HCT116 (cell line): ENCODE measurements at places on chromosomes 11 and 22. TPM values are rescaled to one million over a fixed set of nuclear protein-coding genes. Genes with fewer than 3 reads are reported as not detected.

TPBGL gene
- 0.12 TPM for total RNA-seq

CHORDC1 gene
- 95.6 TPM for total RNA-seq

GRCh38 chr22:33723915-33724314, 196.4 kb downstream of the LARGE1 start:
- no peak for DNase-seq
- H3K36me3 ChIP-seq = no peaks in the 10 kb centered on the region
- H3K27me3 ChIP-seq = no peaks in the 10 kb centered on the region
- H3K4me3 ChIP-seq = no peak overlapping the region

DNA sequence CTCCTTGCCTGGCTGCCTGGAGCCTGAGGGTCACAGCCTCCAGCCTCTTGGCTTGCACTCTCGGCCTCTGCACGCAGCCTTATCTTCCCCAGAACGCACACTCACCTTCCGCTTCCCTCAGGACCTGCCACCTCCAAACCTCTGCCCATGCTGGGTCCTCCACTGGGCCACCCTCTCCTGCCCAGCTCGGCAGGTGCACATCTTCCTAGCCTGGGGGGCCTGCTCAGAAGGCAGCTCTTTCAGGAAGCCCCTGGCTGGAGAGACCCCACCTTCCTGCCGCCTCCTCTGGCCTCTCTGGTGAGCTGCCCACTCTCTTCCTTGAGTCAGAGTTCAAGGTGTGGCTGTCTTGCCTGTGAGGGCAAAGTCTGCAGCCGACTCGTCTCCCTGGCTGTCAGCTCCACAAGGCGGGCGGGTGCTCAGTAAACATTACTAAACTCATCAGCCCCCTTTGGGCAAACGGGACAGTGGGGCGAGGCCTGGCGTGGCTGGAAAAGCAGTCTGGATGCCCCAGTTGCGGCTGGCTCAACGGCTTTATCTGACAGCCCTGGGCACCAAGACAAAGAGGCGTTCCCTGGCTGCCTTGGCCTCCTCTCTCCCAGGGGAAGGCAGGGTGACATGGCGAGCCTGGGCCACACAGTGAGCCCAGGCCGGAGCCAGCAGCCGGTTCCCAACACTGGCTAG, 1.7 kb upstream of the LINC01488 start:
- H3K27ac ChIP-seq = no peak overlapping the region
- H3K27me3 ChIP-seq = no peaks in the 10 kb centered on the region
- no peak overlapping the region for H3K4me3 ChIP-seq

SAA1 gene
- 8.6 TPM for total RNA-seq

DEPDC7 gene
- total RNA-seq = 7.3 TPM

DNA sequence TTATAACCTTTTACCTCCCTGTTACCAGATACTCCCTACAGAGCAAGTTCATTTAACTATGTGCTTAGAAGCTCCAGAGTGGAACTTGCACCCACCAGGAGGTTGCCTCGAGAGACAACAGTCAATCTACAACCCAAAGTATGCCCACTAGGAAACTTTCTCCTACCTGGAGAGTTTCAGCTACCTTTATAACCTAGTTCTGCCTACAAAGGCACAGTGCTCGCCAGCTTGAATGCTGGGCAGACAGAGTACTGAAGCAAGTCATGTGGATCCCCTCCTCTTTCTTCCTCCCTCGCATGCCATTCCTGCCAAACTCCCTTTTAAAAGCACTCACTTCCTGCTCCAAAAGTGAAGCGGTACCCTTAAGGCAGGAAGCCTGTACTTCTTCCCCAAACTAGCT, 258.9 kb downstream of the SWAP70 start:
- H3K4me1 ChIP-seq = no peaks in the 10 kb centered on the region
- no peaks in the 10 kb centered on the region for H3K36me3 ChIP-seq
- H3K27ac ChIP-seq = no peak overlapping the region
- H3K27me3 ChIP-seq = no peaks in the 10 kb centered on the region
- no peak overlapping the region for H3K4me3 ChIP-seq

MPZL2 gene
- total RNA-seq = 16.8 TPM

GRCh38 chr11:19992162-19992561, 168.1 kb downstream of the DBX1 start:
- no peaks in the 10 kb centered on the region for H3K4me1 ChIP-seq
- DNase-seq = no peak
- no peak overlapping the region for H3K4me3 ChIP-seq
- H3K36me3 ChIP-seq = no peaks in the 10 kb centered on the region
- no peak overlapping the region for H3K27ac ChIP-seq

DNA sequence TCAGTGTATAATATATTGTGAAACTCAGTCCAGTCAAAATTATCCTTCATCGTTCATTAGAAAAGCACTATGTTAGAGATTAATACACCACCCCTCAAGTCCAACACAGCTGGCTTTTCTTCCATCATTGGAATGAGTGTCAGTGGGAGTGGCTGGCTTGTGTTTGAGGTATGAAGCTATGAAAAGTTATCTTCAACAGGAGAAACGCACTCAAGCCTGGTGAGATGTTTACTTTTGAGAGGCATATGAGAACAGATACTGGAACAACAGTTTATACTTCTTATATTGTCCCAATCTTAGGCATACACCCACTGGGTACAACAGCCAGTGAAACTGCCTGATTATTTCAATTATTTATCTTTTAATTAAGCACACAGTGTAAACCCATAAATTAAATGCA, 34.3 kb downstream of the PLEKHB1 start:
- H3K4me3 ChIP-seq = no peak overlapping the region
- H3K27me3 ChIP-seq = no peaks in the 10 kb centered on the region
- no peaks in the 10 kb centered on the region for H3K4me1 ChIP-seq
- H3K27ac ChIP-seq = no peak overlapping the region

MRPL11 gene
- total RNA-seq = 126 TPM

GRCh38 chr22:17672417-17672991, 33.9 kb downstream of the BCL2L13 start:
- H3K4me1 ChIP-seq = no peaks in the 10 kb centered on the region
- H3K36me3 ChIP-seq = no peaks in the 10 kb centered on the region
- H3K27me3 ChIP-seq = no peaks in the 10 kb centered on the region
- H3K4me3 ChIP-seq = no peak overlapping the region
- H3K27ac ChIP-seq = no peak overlapping the region

DNA sequence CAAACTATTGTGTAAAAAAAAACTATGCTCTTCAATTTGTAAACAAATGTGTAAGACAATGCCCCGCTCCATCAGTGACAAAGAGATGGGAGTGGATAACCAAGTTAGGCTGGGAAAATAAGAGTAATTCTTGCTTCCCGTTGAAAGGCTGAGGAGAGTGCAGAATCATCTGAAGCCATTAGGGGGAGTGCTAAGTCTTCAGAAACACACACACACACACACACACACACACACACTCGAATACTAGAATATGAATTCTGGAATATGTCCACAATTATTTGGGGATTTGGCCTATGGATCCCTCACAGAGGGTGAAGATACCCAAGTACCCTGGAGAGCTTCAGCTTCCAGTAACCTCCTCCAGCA, 27.8 kb upstream of the ROBO3 start:
- H3K4me1 ChIP-seq = peaks cover 2% of the 10 kb centered on the region; the same call in 1 of the 2 replicates
- H3K27me3 ChIP-seq = 0 out of 2 replicates have a peak, but pooled peaks cover 13% of the 10 kb centered on the region
- no peaks in the 10 kb centered on the region for H3K36me3 ChIP-seq
- DNase-seq = peak; percentile 72
- H3K4me3 ChIP-seq = no peak overlapping the region

- no peak overlapping the region for H3K27ac ChIP-seq
- no peak for DNase-seq
- H3K4me3 ChIP-seq = no peak overlapping the region
- no peaks in the 10 kb centered on the region for H3K36me3 ChIP-seq
Observed at GRCh38 chr11:72578566-72578965, 95.7 kb downstream of the PDE2A start.

DNA sequence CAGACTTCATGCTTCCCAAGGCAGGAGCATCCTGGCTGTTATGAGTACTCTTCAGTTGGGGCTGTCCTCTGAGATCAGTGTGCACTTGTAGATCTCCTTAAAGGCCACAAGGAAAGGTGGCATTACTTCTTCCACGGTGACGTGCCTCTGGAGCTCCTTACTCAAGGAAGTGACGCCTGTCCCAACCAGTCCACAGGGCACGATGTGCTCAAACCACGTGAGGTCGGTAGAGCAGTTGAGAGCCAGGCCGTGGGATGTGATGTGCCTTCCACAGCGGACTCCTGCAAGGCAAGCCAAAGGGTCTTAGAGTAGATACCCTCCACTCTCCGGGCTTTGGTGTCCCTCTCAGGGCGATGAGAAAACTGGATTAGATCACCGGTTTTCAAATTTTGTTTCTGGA, 1.4 kb downstream of the LIPT2 start:
- DNase-seq = no peak
- H3K4me1 ChIP-seq = peaks cover 11% of the 10 kb centered on the region
- H3K4me3 ChIP-seq = no peak overlapping the region

DNA sequence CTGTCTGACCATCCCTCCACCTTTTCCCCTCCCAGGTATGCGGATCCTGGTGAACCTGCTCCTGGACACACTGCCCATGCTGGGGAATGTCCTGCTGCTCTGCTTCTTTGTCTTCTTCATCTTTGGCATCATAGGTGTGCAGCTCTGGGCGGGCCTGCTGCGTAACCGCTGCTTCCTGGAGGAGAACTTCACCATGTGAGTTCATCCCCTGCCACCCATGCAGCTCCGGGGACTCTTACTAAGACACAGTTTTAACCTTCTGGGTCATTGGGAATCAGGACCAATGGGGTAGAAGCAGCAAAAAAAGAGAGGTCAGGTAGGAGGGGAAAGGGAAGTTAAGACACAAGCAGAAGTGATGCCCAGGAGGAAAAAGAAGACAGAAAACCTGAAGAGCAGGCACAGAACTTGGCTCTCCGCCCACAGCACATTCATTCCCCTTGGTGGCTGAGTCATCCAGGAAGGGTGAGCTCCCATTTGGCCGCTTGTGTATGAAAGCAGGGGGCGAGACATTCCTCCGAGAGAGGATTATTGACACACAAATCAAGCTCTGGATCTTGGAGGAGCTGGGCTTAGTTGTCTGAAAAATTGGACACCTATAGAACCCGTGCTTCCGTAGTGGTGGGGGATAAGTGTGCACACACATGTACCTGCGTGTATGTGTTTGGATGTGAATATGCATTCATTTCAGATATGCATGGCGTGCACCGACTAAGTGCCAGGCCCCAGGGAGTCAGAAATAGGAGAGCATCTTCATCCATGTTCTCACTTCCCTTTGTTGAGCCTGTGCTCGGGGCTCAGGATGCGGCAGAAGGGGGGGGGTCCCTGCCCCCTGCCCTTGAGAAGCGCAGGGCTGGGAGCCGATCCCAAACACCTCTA, 64.2 kb downstream of the CACNA1I start:
- H3K4me1 ChIP-seq = peaks cover 29% of the 10 kb centered on the region
- DNase-seq = peak; percentile 80
- peak overlapping the region; percentile 82 for H3K27ac ChIP-seq
- no peaks in the 10 kb centered on the region for H3K27me3 ChIP-seq
- no peaks in the 10 kb centered on the region for H3K36me3 ChIP-seq
- H3K4me3 ChIP-seq = peak overlapping the region; percentile 49

DNA sequence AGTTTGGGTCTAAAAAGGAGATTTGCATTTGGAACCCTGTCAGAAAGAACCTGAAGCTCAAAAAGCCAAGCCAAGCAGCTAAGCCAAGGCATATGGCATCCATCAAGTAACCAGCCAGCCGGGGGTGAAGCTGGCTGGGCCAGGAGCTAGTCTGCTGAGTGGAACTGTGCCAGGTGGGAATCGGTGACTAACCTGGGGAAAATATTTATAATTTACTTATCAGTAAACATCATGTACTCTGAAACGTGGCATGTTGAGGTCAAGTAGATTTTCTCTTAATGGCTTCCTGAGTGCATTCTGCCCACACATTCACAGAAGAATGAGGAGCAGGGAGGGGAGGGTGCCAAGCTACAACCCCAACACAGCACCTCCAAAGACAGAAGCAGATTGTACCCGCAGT, 70.5 kb upstream of the SESN3 start:
- no peak overlapping the region for H3K27ac ChIP-seq
- H3K36me3 ChIP-seq = no peaks in the 10 kb centered on the region
- H3K4me3 ChIP-seq = no peak overlapping the region
- peaks cover 19% of the 10 kb centered on the region; the same call in 1 of the 2 replicates for H3K27me3 ChIP-seq
- no peak for DNase-seq

GRCh38 chr22:40651057-40651456, 14.5 kb upstream of the MRTFA start:
- peaks cover 44% of the 10 kb centered on the region for H3K4me1 ChIP-seq
- no peak for DNase-seq
- no peaks in the 10 kb centered on the region for H3K27me3 ChIP-seq
- peak overlapping the region; percentile 98; the same call in 1 of the 2 replicates for H3K27ac ChIP-seq
- no peaks in the 10 kb centered on the region for H3K36me3 ChIP-seq
- peak overlapping the region; percentile 67 for H3K4me3 ChIP-seq

- no peaks in the 10 kb centered on the region for H3K27me3 ChIP-seq
- no peaks in the 10 kb centered on the region for H3K36me3 ChIP-seq
- no peak for DNase-seq
- no peaks in the 10 kb centered on the region for H3K4me1 ChIP-seq
- no peak overlapping the region for H3K4me3 ChIP-seq
Observed at GRCh38 chr11:59403546-59403945, 22.7 kb downstream of the OR5A2 start.

DNA sequence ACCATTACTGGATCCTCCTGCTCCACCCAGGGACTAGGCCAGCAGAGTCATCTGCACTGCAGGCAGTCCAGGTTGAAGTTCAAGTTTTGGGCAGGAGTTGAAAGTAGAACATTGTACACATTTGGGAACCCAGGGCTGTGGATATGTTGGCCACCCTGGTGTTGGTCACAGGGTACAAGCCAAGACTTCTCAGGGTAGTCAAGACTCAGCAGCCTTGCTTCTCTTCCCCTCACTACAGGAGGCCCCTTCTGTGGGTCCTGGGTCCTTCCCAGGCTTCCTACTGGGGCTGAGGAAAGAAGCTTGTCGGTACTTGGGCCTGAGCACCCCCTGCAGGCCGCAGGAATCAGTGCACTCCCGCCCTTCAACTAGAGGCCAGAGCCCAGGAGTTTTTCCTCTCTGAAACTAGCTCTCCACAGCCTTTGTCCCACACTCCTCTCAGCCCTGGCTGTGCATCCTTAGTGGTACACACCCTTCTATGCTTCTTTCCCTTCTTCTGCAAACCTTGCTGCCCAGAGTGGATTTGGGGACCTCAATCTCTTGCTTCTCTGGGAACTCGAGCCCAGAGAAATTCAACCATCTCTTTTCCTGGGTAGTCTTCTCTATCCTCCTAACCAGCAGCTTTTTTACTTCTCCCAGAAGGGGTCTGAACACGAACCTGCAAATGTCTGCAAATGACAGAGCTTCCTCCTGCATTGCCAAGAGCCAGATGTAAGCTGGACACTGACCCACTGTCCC, 2.6 kb upstream of the HPX start:
- no peaks in the 10 kb centered on the region for H3K4me1 ChIP-seq
- H3K27me3 ChIP-seq = no peaks in the 10 kb centered on the region
- no peak overlapping the region for H3K27ac ChIP-seq

- no peak overlapping the region for H3K27ac ChIP-seq
- H3K4me1 ChIP-seq = peaks cover 7% of the 10 kb centered on the region
- H3K27me3 ChIP-seq = no peaks in the 10 kb centered on the region
Observed at GRCh38 chr11:28232649-28233048, 124.5 kb downstream of the METTL15 start.

GRCh38 chr11:71452199-71453036, 585 bp upstream of the NADSYN1 start:
- H3K4me1 ChIP-seq = peaks cover 9% of the 10 kb centered on the region; the same call in 1 of the 2 replicates
- no peak overlapping the region for H3K4me3 ChIP-seq
- H3K36me3 ChIP-seq = peaks cover 21% of the 10 kb centered on the region
- no peak overlapping the region for H3K27ac ChIP-seq
- no peaks in the 10 kb centered on the region for H3K27me3 ChIP-seq

APOBEC3B gene
- 10.3 TPM for total RNA-seq

RBM14 gene
- 95.3 TPM for total RNA-seq
